ENCODE measurements at places on chromosomes 4 and X.
A peak's percentile ranks its signal among the peaks of the same experiment; 100 is the strongest.

- no peak for DNase-seq
Observed at GRCh38 chrX:75335127-75335458, 61.2 kb downstream of the UPRT start.

DNA sequence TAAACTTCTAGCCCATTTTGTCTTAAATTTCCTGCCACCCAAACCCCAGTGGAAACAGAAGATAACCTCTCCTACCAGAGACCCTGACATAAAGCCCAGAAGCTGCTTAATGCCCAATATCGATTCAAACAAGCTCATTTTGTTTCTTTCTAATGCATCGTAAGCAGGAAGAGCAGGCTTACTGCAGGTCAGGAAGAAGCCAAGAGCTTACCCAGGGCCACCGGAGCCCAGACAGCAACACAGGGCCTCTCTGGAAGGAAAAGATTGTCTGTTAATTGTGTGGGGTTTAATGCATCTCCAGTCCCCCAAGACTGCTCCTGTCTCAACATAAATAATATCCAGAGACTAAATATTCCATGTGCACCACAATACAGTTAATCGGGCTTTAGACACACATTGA lies 177.3 kb upstream of the NOCT start:
- no peak for DNase-seq

- DNase-seq = no peak
Observed at GRCh38 chr4:176755001-176755400, 37.7 kb downstream of the VEGFC start.

- no peak for DNase-seq
Observed at GRCh38 chr4:79823148-79823763, 249.8 kb downstream of the ANTXR2 start.

- DNase-seq = peak; percentile 21
Observed at GRCh38 chrX:1582686-1583437, 8.5 kb upstream of the AKAP17A start.

GRCh38 chr4:70559211-70559830 lies 32.7 kb upstream of the AMBN start:
- DNase-seq = peak; percentile 59

- DNase-seq = no peak
Observed at GRCh38 chr4:3114377-3114776, 39.9 kb downstream of the HTT start.

GRCh38 chr4:42816880-42817400 lies 75.6 kb upstream of the GRXCR1 start:
- DNase-seq = no peak

DNA sequence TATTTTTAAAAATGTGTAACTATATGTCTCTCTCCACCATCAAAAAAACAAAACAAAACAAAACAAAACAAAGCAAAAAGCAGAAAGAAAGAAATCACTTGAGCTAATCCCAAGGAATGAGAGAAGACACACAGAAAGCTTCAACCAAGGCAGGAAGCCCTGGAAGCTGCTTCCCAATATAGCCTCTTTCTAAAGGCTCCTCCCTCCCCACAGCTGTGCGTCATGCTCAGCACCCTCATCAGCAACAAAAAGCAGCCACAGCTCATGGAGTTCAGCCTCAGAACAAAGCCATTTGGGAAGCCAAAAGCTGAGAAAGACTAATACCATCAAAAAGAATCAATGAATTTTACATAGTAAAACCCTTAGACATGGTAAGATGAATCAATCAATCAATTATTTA lies 501.6 kb upstream of the SMIM31 start:
- no peak for DNase-seq

Measured in urothelium cell line (cell line).